ENCODE measurements at places on chromosomes 4 and X.

DNA sequence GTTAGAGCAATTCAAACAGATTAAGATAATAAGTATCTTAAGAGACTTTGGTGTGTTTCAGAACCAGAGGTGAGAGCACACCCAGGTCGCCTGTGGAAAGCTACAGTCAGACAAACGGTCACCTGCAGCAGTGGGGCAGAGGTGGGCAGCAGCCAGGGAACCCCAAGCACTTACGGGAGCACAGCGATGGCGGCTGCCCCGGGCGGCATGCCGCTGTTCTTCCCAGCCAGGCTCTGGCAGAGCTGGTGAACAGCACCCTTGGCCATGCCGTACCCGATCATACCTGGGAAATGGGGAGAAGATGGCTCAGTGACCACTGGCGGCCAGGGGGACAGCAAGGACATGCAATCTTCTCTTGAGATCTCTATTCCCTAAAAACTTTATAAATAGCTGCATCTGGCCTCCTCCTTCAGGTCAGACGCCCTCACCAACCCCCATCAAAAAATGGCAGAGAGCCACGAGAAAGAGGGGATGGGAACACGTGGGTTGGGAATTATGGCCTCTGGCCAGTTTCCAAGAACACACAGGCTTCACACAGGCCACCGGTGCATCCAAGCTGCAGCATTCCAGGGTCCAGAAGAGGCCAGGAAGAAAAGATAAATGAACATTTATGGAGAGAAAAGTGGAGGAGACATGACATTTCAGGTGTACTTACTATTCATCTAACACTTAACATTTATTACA lies 19.7 kb downstream of the QDPR start:
- no peak for DNase-seq

- DNase-seq, result no peak
Measured at GRCh38 chr4:52659722-52660261, 691 bp upstream of the USP46 start.

- no peak for DNase-seq
Measured at GRCh38 chr4:100009490-100009889, 59.4 kb upstream of the H2AZ1 start.

- no peak for DNase-seq
Measured at GRCh38 chrX:13750812-13751211, 16.3 kb downstream of the OFD1 start.

- peak; percentile 83 for DNase-seq
Measured at GRCh38 chrX:85828771-85829170, 218.6 kb downstream of the CHM start.

DNA sequence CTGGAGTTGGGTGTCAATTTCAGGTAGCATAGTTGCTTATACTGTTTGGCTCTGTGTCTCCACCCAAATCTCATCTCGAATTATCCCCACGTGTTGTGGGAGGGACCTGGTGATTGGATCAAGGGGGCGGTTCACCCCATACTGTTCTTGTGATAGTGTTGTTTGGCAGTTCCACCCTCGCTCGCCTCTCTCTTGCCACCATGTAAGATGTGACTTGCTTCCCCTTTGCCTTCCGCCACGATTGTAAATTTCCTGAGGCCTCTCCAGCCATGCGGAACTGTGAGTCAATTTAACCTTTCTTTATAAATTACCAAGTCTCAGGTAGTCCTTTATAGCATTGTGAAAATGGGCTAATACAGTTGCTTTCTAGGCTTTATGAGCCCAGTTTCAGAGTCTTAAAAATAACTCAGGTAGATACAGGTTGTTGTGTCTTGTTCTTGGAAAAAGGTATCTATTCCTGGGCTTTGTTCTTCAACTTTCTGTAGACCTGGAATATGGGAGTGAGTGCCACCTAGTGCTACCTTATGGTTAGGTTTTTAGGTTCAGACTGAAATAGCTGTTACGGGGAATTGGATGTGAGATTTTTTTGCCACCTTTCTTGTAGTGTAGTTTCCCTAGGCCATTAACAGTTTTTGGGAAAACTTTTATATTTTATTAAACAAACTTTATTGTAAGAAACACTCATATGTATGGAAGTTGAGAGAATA lies 15.6 kb downstream of the PGK1 start:
- DNase-seq, result no peak

- no peak for DNase-seq
Measured at GRCh38 chr4:4474476-4474875, 67.4 kb downstream of the STX18 start.

GRCh38 chr4:131426023-131426758 lies 1722.9 kb upstream of the PCDH10 start:
- no peak for DNase-seq

DNA sequence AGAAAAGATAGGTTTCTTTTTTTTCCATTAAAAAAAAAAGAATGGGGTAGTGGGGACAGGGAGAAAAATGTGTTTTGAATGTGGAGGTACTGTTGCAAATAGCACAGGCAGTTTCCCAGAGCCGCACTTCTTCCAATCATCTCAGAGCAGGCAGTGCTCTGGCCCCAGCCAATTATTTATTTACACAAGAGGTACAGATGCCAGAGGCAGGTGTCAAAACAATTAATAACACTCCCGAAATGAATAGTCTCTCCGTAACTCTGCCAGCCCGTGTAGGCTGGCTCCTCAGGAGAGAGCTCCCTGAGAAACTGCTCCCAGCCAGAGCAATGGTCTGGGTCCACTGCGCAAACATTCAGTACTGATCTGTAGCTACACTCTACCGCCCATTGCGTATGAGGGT lies 130.8 kb upstream of the IL1RAPL2 start:
- DNase-seq, result peak; percentile 19
